ENCODE measurements at places on chromosomes 11 and 22. TPM values are rescaled to one million over a fixed set of nuclear protein-coding genes. Genes with fewer than 3 reads are reported as not detected.

TPBGL gene
- total RNA-seq: 0.19 TPM

C22orf42 gene
- not detected for total RNA-seq

GRIK4 gene
- 0.02 TPM for total RNA-seq

FREY1 gene
- total RNA-seq: 1.8 TPM

POTEH gene
- not detected for total RNA-seq

RNF215 gene
- 10.4 TPM for total RNA-seq

DNA sequence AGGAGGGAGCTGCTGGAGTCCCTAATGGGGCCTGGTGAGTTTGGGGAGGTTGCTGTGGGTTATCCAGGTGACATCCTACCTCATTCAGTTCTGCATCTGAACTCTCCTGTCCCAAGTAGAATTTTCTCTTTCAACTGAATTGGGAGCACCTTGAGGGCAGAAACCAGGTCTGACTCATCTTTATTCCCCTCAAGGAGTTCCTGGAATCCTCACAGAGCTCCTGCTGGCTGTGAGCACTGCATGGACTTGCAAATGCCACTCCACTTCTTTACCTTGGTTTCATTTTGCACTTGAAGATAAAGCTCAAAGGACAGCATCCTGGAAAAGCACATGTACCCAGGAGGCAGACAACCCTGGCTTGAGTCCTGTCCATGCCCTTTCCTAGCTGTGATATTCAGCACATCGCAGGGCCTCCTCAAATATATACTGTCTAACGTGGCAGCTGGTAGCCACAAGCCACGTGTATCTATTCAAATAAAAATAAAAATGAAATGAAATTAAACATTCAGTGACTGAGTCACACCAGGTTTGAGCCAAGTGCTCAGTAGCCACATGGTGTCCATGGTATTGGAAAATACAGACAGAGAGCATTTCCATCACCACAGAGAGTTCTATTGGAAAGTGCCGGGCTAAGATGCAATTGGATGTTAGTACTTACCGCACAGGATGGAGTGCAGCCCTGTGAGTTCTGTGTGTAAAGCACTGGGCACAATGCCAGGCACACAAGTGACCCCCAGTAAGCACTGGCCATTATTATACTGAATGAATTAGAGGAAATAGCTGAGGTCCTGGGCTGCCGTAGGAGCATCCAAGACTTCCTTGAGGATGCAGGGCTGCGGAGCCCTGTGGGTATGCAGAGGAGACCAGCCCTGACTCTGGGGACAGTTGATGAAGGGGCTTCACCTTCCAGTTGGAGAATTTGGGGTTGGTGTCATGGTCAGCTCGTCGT lies 149.0 kb downstream of the PKNOX2 start:
- no peaks in the 10 kb centered on the region for H3K4me1 ChIP-seq
- peaks cover 8% of the 10 kb centered on the region for H3K27me3 ChIP-seq
- H3K4me3 ChIP-seq: no peak overlapping the region
- no peak for DNase-seq
- no peaks in the 10 kb centered on the region for H3K36me3 ChIP-seq
- H3K27ac ChIP-seq: no peak overlapping the region

DNA sequence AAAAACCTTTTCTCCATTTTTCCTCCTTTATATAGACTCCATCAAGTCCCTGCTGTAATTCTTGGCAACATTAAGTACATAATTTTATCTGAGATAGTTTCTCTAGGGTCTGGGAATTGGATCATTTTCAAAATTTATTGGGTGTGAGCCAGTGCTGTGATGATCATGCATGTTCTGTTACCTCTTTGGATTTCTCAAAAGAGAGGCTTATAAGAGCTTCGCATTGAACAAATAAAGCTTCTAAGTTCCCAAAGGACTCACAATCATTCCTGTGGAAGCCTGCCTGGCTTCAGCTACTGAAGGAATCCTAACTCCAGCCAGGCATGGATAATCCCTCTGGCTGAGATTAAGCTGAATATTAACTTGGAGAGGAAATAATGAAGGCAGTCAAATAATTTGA lies 208.5 kb downstream of the RAB38 start:
- no peaks in the 10 kb centered on the region for H3K4me1 ChIP-seq
- no peak for DNase-seq
- no peak overlapping the region for H3K4me3 ChIP-seq
- H3K36me3 ChIP-seq: no peaks in the 10 kb centered on the region
- H3K27me3 ChIP-seq: peaks cover 2% of the 10 kb centered on the region
- no peak overlapping the region for H3K27ac ChIP-seq

GRCh38 chr11:115504276-115505158 lies at the start of gene CADM1:
CADM1 (minus strand) TSS chr11:115504415.
- H3K27me3 ChIP-seq: peaks cover 29% of the 10 kb centered on the region
- peak within 1 kb of the TSS; percentile 66 for H3K4me3 ChIP-seq
- peak; percentile 84 for DNase-seq
- peak within 1 kb of the TSS; percentile 4 for H3K27ac ChIP-seq
- H3K4me1 ChIP-seq: peaks cover 3% of the 10 kb centered on the region

- H3K27me3 ChIP-seq: peaks cover 10% of the 10 kb centered on the region
- H3K4me3 ChIP-seq: peak overlapping the region; percentile 99
- H3K4me1 ChIP-seq: peaks cover 24% of the 10 kb centered on the region
Measured at GRCh38 chr11:83285151-83285770, 906 bp downstream of the CCDC90B start.

DNA sequence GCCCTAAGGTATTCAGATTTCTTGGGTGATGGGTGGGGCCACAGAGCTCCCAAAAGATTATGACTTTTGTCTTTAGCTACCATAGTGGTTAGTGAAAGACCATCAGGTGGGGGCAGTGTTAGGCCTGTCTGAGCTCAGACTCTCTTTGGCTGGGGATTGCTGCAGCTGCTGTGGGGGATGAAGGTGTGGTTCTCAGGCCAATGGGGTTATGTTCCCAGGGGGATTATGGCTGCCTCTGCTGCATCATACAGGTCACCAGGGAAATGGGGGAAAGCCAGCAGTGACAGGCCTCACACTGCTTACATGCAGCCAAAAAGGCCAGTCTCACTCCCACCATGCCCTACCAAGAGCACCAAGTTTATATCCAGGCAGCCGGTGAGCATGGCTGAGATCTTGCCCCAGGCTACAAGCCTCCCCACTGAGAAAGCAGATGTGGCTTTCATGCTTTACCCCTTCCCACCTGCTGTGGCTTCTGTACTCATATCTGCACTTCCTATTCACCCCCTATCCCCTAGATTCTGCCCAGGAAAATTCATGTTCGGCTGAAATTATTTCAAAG lies 24.8 kb downstream of the CNTF start:
- no peak for DNase-seq
- H3K27me3 ChIP-seq: peaks cover 4% of the 10 kb centered on the region
- no peak overlapping the region for H3K4me3 ChIP-seq
- no peaks in the 10 kb centered on the region for H3K36me3 ChIP-seq
- no peak overlapping the region for H3K27ac ChIP-seq

DNA sequence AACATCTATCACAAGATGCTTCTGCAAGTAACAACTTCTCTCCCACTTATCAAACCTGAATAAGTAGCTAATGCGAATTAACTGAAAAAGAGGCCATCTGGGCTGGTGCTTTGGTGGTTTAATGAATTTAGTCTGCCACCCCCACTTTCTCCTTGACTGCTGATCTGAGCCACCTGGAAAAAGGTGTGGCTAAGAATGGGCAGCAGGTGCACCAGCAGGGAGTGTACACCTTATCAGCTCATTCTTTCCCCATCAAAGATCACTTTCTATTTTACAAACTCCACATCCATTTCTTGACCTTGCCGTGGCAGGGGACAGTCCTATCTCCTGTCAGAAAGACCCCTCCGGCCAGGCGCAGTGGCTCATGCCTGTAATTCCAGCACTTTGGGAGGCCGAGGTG lies 6.5 kb downstream of the RFPL3 start:
- DNase-seq: peak; percentile 41
- H3K27me3 ChIP-seq: no peaks in the 10 kb centered on the region
- no peak overlapping the region for H3K4me3 ChIP-seq
- no peak overlapping the region for H3K27ac ChIP-seq

DNA sequence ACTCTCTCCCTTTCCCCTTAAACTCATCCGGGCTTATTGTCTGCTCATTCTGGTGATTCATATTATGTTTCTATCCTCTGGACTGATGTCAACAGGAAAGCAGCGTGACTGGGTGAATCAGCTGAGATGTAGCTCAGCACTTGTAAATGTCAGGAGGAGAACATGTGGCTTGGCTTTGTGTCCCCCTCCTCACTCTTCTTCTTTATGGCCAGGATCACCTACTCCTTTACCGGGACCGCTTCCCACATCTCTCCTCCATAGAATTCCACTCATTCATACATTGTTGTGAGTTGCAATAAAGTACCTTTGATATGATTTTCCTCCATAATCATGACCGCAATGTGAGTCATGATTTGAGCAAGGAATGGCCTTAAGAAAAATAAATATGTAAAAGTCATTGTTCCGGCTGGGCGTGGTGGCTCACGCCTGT lies 15.8 kb upstream of the SYN3 start:
- H3K4me1 ChIP-seq: no peaks in the 10 kb centered on the region
- no peak overlapping the region for H3K27ac ChIP-seq
- no peaks in the 10 kb centered on the region for H3K27me3 ChIP-seq
- H3K4me3 ChIP-seq: no peak overlapping the region

- H3K27me3 ChIP-seq: no peaks in the 10 kb centered on the region
- H3K4me3 ChIP-seq: no peak overlapping the region
- DNase-seq: no peak
- H3K36me3 ChIP-seq: peaks cover 62% of the 10 kb centered on the region
- H3K4me1 ChIP-seq: peaks cover 8% of the 10 kb centered on the region
Measured at GRCh38 chr11:93694109-93694508, 32.6 kb downstream of the CEP295 start.

- peaks cover 8% of the 10 kb centered on the region for H3K4me1 ChIP-seq
- DNase-seq: no peak
- no peaks in the 10 kb centered on the region for H3K36me3 ChIP-seq
Measured at GRCh38 chr11:1728931-1729691, 21.3 kb downstream of the IFITM10 start.

GRCh38 chr11:107951155-107951554 lies 22.9 kb downstream of the RAB39A start:
- no peak overlapping the region for H3K27ac ChIP-seq
- no peaks in the 10 kb centered on the region for H3K27me3 ChIP-seq
- no peak for DNase-seq
- no peaks in the 10 kb centered on the region for H3K4me1 ChIP-seq
- H3K36me3 ChIP-seq: no peaks in the 10 kb centered on the region
- H3K4me3 ChIP-seq: no peak overlapping the region

DNA sequence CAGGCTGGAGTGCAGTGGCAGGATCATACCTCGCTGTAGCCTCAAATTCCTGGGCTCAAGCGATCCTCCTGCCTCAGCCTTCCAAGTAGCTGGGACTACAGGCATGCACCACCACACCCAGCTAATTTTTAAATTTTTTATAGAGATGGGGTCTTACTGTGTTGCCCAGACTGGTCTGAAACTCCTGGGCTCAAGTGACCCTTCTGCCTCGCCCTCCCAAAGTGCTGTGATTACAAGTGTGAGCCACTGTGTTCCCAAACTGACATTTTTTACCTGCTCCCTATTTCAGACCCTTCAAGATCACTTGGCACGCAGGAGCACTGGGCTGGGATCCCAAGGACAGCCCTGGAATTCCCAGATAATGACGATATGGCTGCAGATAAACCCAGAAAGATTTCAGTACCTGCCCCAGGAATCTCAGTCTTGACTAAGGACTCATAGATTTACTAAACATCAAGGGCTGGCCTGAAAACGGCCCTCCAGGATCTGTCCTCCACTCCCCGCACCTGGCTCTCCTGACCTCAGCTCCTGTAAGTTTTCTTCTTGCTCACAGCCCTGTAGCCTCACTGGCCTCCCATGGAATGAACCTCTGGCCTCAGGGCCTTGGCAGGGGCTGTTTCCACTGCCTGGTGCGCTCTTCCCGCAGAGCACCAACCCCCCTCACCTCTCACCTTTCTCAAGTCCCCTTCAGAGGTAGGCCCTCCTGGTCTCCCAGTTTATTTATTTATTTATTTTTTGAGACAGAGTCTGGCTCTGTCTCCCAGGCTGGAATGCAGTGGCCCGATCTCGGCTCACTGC lies 3.6 kb upstream of the CSNK1E start:
- no peak overlapping the region for H3K27ac ChIP-seq
- no peaks in the 10 kb centered on the region for H3K36me3 ChIP-seq
- peaks cover 11% of the 10 kb centered on the region for H3K4me1 ChIP-seq

Measured in activated CD4-positive, alpha-beta T cell treated with anti-CD3 and anti-CD28 coated beads, Interleukin-2, amount 10 ng/mL, durations not matched to agents 24 days and 14 days (primary cell).